CD4-positive, alpha-beta T cell treated with Interleukin-15 for 4 hours (primary cell): ENCODE measurements at places on chromosomes 1 and 21.

DNA sequence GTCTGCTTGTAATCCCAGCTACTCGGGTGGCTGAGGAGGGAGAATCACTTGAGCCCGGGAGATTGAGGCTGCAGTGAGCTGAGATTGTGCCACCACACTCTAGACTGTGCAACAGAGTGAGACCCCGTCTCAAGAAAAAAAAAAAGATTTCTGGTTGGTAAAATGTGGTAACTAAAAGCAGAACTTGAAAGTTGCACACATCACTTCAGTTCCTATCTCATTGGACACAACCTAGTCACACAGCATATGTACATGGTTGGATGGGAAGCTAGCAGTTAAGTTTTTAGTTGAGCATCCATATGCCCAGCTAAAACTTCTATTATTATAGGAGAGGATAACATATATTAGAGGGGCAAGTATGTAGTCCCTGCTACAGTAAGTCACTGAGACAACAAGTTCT lies 22.1 kb downstream of the BCAS2 start:
- no peak for DNase-seq

DNA sequence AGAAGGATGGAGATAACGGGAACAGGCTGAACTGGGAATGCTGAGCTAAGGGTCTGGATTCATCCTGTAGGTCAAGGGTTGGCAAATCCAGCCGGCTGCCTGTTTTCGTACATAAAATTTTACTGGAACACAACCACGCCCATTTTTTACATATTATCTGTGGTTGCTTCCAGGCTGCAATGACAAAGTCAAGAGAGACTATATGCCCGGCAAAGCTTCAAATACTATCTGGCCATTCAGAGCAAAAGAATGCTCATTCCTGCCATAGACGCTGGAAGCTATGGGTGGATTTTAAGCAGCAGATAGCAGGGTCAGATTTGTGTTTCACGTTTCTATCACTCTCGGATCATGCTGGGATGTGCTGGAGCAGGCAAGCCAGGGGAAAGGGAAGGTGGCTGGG lies 137.9 kb upstream of the EDN2 start:
- DNase-seq = no peak

DNA sequence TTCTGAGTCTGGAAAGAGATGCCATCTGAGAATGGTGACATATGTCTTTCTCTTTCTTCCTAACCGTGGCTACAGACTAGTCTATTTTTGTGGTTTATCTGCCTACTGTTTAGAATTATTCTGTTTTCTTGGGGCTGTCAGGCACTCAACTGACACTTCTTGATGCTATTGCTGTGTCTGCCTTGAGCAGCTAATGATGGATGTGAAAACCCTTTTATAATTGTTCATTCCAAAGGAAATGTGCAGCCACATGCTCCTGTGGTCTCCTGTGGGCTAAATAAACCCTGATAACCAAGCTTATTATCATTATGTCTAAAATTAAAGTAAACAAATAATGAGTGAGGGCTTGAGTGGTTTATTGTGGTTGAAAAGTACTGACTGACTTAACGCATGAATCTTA lies 52.7 kb upstream of the CXADR start:
- no peak for DNase-seq

- no peak for DNase-seq
These were observed 142.0 kb upstream of the ZNHIT6 start for GRCh38 chr1:85850238-85850637.

DNA sequence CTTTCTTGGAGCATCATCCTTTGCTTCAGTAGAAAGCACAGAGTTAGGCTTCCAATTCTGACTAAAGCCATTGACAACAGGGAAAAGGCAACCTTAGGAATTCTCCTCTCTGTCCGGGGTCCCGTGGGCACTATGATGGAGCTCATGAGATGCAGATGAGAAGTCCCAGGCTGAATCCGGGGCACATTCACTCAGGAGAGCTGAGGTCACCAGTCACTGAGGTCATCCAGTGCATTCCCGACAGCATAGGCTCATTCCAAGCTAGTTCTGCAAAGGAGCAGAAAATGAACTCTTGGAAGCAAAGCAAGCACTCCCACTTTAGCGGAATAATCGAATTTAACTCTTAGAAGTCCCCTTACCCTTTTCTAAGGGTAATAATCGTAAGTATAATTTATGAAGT lies 6.8 kb downstream of the CR1 start:
- no peak for DNase-seq

DNA sequence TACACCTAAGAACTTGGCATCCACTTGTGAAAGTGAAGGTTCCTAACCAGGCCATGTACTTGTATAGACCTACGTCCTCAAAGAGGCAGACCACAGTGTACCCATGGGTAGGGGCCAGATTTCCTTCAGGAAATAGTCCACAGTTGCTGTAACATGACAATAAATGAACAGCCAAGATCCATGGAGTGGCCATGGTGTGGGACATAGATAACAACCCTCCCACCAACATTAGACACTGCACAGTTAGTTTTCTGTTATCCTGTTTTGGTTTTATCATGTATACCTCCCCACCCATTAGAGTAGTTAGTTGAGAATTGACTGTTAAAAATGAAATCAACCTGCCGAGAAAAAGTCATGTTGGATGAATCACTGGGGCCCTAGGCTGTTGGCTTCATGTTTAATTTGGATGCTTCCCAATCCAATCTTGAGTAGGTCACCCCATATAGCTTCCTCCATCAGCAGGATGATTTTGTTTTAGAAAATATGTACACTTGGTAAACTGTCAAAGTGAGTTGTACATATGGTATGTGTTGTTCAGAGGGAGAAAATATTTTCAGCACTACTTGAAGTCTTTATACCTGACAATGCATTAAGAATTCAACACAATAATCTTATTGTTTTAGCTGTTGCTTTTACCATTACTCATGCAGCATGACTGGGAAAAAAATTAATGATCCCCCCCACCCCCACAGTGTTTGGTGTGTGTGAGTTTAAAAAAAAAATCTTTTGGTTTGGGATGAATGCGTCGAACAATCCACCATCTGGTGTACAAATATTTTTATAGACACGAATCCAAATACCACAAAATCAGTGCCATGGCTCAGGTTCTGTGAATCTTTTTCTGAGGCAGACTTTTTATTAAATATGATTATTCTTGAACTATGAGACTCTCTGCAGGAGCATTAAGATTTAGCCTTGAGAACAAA lies 88.3 kb upstream of the ARHGAP29 start:
- no peak for DNase-seq

DNA sequence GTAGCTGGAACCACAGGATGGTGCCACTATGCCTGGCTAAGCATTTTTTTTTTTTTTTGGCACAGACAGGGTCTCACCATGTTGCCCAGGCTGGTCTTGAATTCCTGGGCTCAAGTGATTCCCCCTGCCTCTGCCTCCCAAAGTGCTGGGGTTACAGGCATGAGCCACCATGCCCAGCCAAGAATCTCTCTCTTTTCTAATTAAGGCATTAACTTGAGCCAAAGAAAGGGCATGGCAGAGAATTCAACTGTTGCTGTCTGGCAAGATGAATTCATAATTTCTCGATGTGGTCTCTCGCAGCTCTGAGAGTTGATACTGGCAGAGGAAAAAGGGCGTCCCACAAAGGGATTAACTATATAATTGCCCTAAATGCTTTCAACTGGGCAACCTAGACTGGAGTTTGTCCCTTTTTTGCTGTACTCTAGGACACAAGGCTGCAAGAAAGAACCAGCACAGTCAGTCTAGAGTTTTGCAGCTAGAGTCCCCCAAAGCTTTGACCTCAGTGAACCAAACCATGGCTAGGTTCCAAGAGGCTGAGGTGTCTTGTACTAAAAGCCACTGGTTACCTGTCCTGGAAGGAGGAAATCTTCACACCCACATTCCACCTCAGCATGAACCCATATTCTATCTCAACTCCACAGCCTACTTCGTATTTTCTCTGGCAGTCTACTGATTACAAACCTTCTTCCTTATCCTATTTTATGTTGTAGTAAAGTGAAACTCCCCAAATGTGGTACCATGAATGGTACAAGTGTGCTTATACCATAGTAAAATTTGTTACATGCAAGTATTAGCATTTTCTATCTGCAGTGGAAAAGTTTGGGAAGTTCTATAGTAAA lies 51.2 kb downstream of the OPTC start:
- no peak for DNase-seq

DNA sequence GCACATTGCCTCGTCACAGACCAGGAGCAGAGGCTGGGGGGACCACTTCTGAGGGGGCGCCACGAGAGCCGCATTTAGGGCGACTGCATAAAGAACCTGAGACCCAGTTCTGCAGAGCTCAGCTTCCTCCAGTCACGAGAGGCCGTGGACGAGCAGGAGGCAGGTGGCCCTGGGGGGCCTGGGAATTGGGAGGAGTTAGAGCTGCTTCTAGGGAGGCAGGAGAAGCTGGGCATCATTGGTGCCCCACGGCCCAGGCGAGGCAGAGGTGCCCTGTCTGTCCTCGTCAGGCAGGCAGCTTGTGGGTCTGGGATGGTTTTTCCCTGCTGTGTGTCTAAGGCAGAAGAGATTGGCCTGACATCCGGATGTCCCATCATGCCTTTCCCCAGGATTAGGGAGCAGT lies 389.3 kb downstream of the CAMTA1 start:
- DNase-seq = no peak

- DNase-seq = no peak
These were observed 125.5 kb downstream of the CRYAA start for GRCh38 chr21:43294194-43294902.

GRCh38 chr1:157798211-157798610 lies 21.3 kb upstream of the FCRL2 start:
- DNase-seq = no peak

DNA sequence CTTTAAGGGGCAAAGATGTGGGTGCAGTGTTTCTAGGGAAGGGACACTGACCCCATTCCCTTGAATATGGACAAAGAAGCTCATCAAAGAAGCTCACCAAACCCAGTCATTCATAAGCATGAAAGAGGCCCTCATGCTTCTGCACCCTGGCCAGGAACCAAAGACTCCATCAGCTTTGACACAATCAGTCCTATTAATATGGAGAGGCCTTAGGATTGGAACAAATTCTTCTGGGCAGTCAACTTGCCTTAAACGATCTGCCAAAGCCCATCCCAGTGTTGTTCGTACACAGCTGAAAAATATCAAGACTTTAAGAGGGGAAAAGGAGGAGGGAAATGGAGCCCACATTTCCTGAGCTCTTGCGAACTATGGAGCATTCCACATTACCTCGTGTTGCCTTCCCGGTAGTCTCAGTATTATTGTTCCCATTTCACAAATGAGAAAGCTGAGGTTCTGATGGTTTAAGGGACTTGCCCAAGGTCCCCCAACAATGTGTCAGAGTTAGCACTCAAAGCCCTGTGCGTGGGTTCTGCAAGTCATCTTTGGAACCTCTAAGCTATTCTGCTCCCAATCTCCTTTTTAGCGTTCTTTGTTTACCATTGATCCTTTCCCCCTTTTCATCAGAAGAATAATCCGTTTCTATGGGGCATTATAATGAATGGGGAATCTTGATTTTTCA lies 161.9 kb downstream of the ZBTB18 start:
- no peak for DNase-seq

DNA sequence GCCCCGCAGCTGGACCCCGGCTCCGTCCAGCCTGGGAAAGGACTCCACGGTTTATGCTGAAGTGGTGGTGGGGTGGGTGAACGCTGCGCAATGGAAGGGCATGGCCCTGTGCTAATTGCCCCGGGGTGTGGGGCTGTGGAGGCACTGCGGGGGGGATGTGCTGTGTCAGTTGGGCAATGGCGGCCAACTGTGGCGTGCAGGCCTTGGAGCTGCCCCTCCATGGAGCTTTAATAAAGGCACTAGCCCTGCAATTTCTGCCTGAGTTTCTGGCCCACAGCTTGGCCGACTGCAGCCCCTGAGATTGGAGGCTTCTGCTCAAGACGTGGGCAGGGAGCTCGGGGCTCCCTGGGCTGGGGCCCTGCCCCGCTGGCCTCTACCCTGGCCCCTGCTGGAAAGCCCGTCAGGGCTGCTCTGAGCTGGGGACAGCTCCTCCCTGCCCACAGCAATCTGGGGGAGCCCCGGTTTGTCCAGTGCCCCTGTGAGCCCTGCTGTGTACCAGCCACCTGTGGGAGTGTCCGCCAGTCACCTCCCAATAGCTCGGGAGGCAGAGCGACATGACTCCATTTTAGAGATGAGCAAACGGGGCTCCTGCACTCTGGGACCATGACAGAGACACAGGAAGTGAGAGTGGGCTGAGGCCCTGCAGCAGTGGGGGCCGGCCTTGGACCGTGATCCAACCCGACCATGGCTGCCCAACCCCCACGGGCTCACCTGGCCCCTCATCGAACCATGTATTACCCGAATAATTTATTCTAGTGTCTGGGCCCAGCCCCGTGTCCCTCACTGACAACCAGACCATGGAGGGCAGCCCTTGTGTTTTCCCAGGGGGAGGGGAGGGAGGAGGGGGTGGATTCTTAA lies 8.7 kb upstream of the TNFRSF14 start:
- DNase-seq = peak; percentile 45

DNA sequence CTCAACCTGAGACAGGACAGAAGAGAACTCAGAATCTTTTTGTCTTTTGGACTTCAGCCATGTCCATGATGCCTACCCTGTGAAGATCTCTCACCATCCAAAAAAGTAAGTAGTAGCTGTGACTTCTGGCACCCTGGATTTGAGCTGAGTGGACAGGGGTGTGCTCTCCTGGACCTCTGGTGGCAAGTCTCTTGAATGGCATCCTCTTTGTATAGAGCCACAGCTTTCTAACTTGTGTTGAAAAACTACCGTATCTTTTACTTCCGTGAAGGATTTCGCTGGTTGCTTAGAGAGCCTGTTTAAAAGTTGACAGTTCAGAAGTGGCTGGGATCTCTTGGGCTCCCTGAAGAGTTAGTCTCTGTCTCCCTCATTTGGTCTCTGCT lies 1.8 kb downstream of the MFN2 start:
- DNase-seq = no peak

- DNase-seq = no peak
These were observed 5.5 kb downstream of the RASSF5 start for GRCh38 chr1:206512851-206513180.

- DNase-seq = no peak
These were observed 76.7 kb upstream of the CD1D start for GRCh38 chr1:158103861-158104522.

GRCh38 chr1:180837020-180837419 lies 75.7 kb upstream of the KIAA1614 start:
- DNase-seq = peak; percentile 10

DNA sequence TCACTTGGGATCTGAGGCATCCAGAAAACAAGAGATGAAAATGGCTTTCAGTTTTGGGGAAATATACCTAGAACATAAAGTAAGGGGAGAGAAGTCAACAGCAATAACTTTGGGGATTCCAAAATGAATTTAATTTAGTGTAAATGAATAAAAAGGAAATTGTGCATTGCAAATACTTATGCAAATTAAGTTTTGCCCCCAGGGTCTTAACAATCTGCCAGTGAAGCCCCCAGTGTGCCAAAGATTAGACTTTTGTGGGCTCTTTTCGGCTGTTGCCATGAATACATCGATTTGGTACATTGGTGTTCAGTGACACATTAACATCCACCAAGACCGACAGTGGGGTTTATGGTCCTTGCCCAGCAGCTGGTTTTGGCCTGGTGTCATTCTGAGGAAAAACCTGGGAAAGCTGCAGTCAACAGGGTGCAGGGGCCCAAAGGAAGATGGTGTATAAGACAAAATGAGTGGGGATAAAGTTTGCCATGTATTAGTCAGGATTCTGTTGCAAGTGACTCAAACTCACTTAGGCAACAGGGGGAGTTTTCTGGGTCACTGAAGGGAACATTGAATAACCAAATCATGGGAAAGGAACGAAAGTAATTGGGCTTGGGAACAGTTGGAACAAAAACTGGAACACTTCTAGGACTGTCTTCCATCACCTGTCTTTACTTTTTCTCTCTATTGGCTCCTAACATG lies 30.2 kb upstream of the IGSF3 start:
- no peak for DNase-seq

GRCh38 chr1:3858231-3858981 lies 1.1 kb downstream of the DFFB start:
- no peak for DNase-seq
